ENCODE measurements at places on chromosomes 16 and 17. TPM values are rescaled to one million over a fixed set of nuclear protein-coding genes. Genes with fewer than 3 reads are reported as not detected.

DRC3 gene
- 0.82 TPM for total RNA-seq

TBC1D3 gene
- total RNA-seq = not detected

CACNG1 gene
- total RNA-seq = 44.4 TPM

TP53TG3C gene
- not detected for total RNA-seq

CDYL2 gene
- total RNA-seq = 2.4 TPM
